ENCODE measurements at places on chromosomes 6 and 20. TPM values are rescaled to one million over a fixed set of nuclear protein-coding genes. Genes with fewer than 3 reads are reported as not detected.

The ZSCAN31 gene
- 21.3 TPM for total RNA-seq

The FNDC11 gene
- 1.1 TPM for total RNA-seq

The BMP2 gene
- total RNA-seq, result 13.8 TPM

The MMP24OS gene
- total RNA-seq, result 10.2 TPM

The KCNK17 gene
- not detected for total RNA-seq

The MAFB gene
- total RNA-seq, result 3.4 TPM

The NQO2 gene
- 19.8 TPM for total RNA-seq

The RBBP8NL gene
- total RNA-seq, result not detected

The AGER gene
- total RNA-seq, result 0.44 TPM

The EGFL8 gene
- 0.81 TPM for total RNA-seq

The KHDC1L gene
- total RNA-seq, result not detected

The AGPAT4 gene
- 14.5 TPM for total RNA-seq

The EMILIN3 gene
- 0.06 TPM for total RNA-seq

The BMP5 gene
- total RNA-seq, result not detected

The TMEM244 gene
- not detected for total RNA-seq

The TMEM217 gene
- total RNA-seq, result 6.8 TPM

The WFDC12 gene
- total RNA-seq, result not detected

The DYNLT2 gene
- total RNA-seq, result 0.88 TPM

The ECHDC1 gene
- total RNA-seq, result 19.9 TPM

The AGPAT1 gene
- 5.3 TPM for total RNA-seq

The TFAP2B gene
- total RNA-seq, result not detected

The SIGLEC1 gene
- not detected for total RNA-seq

The SCAF8 gene
- total RNA-seq, result 31.3 TPM

The PGC gene
- not detected for total RNA-seq

The CCDC170 gene
- total RNA-seq, result under 0.01 TPM

The C6orf132 gene
- 0.06 TPM for total RNA-seq

The OTOR gene
- total RNA-seq, result not detected

The IP6K3 gene
- total RNA-seq, result not detected

The RGS19 gene
- total RNA-seq, result 20.6 TPM

The BTNL2 gene
- total RNA-seq, result not detected

The ANKEF1 gene
- 2.3 TPM for total RNA-seq

The CUTA gene
- total RNA-seq, result 52.1 TPM

The RRAGD gene
- 0.49 TPM for total RNA-seq

The RWDD1 gene
- 13.0 TPM for total RNA-seq

The EPPIN gene
- not detected for total RNA-seq

The PLCB4 gene
- total RNA-seq, result 11.9 TPM

The CLPSL1 gene
- not detected for total RNA-seq

The SLC26A8 gene
- not detected for total RNA-seq

The CNBD2 gene
- total RNA-seq, result 3.4 TPM

The GPX5 gene
- not detected for total RNA-seq

The BAG2 gene
- total RNA-seq, result 1.6 TPM

The DPPA5 gene
- total RNA-seq, result not detected

The PRL gene
- total RNA-seq, result not detected

The PMEPA1 gene
- 1.3 TPM for total RNA-seq

The TRIM40 gene
- not detected for total RNA-seq

Data from bladder microvascular endothelial cell (primary cell).